ENCODE measurements at places on chromosomes 5 and 9.
A peak's percentile ranks its signal among the peaks of the same experiment; 100 is the strongest.

- DNase-seq, result no peak
Observed at GRCh38 chr9:98532574-98532973, 176.2 kb downstream of the GABBR2 start.

GRCh38 chr5:129747572-129748407 is at the start of gene MINAR2:
Gene MINAR2 (plus strand): TSS chr5:129748094. CDS start chr5:129748191, 97 bp downstream.
- no peak for DNase-seq

DNA sequence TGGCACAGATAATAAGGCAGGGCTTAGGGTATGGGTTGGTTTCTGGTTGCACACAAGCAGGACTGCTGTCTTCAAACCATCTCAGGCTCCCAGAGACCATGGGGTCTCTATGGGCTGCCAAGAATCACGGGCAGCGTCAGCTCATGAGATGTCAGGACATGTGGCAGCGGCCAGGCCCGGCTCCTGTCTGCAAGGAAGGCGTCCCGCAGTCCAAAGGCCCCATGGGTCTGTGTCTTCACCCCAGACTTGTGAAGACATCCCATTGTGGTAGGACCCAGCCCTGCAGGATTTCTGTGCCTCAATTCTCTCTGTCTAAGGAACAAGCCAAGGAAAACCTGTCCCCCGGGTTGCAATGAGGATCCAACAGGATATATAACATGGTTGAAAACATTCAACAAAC is 32.6 kb downstream of the IPPK start:
- DNase-seq, result no peak

- DNase-seq, result no peak
Observed at GRCh38 chr5:112195924-112196323, 223.2 kb downstream of the EPB41L4A start.

DNA sequence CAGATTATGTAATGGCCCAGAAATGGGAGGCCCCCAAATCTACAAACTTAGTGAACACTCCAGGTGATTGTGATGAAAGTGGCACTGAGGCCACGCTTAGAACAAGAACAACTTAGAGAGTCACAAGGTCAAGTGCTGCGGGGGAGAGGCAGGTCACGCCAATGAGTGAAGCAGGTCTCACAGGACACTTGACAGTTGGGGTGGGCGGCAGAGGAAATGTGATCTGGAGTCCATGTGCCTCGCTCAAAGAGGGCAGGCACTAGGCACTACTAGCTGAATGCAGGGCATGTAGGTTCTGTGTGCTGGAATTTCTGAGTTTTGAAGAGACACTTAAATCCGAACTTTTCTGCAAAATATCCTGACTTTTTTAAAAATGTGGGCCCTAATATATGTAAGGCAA is 193.2 kb upstream of the RORB start:
- no peak for DNase-seq

GRCh38 chr5:75681125-75681830 is 36.0 kb downstream of the POC5 start:
- peak; percentile 26 for DNase-seq

DNA sequence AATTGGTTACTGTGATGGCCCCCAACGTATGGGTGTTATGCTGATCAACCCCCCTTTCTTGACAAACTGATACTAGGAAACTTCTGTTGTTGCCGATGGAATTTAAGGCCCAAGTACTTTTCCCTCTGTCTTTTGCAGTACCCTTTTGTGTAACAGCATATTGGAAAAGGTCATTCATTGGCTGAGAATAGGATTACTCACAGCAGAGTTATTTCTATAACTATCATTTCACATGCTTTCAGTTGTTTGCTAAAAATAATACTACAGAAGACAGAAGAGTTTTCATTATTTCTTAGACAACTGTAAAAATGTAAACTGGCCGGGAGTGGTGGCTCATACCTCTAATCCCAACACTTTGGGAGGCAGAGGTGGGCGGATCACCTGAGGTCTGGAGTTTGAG is 329.5 kb downstream of the KIAA0825 start:
- no peak for DNase-seq

GRCh38 chr5:168184103-168184502 is 107.3 kb upstream of the WWC1 start:
- no peak for DNase-seq

DNA sequence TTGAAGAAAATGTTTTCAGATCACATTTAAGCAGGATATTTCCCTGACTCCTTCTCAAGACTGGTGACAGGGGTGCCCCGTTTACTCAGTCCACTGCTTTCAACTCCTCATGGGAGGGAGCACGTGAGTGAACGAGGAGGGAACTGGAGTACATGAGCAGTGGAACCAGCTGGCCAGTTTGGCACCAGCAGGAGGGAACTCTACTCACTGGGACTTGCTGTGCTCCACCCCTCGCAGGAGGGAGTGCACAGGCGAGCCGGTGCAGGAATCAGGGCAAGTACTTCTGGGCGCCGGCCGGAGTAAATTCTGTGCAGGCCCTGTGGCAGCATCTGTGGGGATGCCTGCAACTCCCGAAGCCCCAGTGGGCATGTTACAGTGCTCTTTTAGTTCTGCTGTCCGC is 1941.1 kb upstream of the C9orf72 start:
- no peak for DNase-seq

DNA sequence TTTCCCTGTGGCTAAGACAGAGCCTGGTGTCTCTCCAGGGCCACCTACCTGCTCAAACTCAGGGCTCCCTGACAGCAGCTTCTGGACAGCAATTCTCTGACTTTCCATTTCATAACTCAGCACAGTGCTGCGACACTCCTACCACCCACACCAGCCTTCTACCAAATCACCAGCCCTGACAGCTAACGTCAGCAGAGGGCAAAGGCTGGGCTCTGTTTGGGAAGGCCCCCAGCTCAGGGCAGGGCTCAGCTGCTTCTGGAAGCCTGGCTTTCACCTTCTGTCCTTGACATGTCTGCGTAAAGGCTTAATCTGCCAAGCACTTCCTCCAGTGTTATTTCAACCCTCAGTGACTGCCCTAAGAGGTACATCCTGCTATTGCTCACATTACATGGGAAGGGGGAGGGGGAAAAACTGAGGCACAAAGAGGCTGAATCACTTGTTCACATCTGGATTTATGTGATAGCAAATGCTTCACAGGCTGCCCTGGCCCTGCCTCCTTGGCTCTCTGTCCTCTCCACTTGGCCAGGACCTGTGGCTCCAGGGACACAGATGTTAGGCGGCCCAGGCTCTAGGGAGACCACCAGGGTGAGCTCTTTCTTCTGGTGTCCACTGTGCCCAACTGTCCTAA is 102.5 kb upstream of the PANK3 start:
- no peak for DNase-seq

- DNase-seq, result no peak
Observed at GRCh38 chr5:170630711-170631141, 126.9 kb downstream of the KCNIP1 start.

GRCh38 chr9:16413509-16414016 is 456.9 kb downstream of the BNC2 start:
- DNase-seq, result no peak

Measured in CD4-positive, alpha-beta memory T cell (primary cell).